ENCODE measurements at places on chromosomes 5 and 9. TPM values are rescaled to one million over a fixed set of nuclear protein-coding genes. Genes with fewer than 3 reads are reported as not detected.

The RAI14 gene
- total RNA-seq, result 7.9 TPM

The OTULINL gene
- 27.3 TPM for total RNA-seq

DNA sequence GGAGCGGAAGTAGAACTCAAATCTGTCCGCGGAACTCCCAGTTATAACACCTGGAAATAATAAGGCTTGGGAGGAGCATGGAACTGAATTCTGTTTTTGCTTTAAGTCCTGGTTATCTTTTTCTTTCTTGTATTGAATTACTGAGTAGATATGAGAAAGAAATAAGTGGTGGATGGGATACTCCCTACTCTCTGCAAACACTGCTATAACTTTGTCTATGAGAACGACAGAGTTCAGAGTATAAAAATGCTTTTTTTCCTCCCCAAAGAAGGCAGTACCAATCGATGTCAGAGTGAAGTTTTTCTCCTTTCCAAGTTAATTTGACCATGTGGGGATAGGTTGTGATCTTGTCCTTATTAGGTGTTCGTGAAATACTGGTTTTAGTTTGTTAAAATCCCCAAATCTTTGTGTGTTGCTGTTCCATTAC, 1.2 kb downstream of the RIC1 start:
- H3K27ac ChIP-seq, result peak overlapping the region; percentile 96
- H3K36me3 ChIP-seq, result peaks cover 24% of the 10 kb centered on the region
- DNase-seq, result no peak
- peaks cover 51% of the 10 kb centered on the region for H3K4me1 ChIP-seq
- H3K27me3 ChIP-seq, result no peaks in the 10 kb centered on the region

The CDH9 gene
- not detected for total RNA-seq

The ASTN2 gene
- 3.9 TPM for total RNA-seq

- H3K36me3 ChIP-seq, result no peaks in the 10 kb centered on the region
- no peak for DNase-seq
- H3K4me3 ChIP-seq, result no peak overlapping the region
- peaks cover 25% of the 10 kb centered on the region for H3K27me3 ChIP-seq
Observed at GRCh38 chr9:76595645-76596044, 136.7 kb downstream of the GCNT1 start.

The MYOT gene
- not detected for total RNA-seq

GRCh38 chr5:169258372-169259000, 42.5 kb downstream of the SLIT3 start:
- peaks cover 10% of the 10 kb centered on the region for H3K27me3 ChIP-seq
- no peak overlapping the region for H3K4me3 ChIP-seq
- DNase-seq, result no peak

GRCh38 chr9:2413160-2413805, 208.3 kb upstream of the VLDLR start:
- no peaks in the 10 kb centered on the region for H3K36me3 ChIP-seq
- DNase-seq, result no peak
- H3K27ac ChIP-seq, result no peak overlapping the region
- H3K4me3 ChIP-seq, result no peak overlapping the region
- H3K4me1 ChIP-seq, result no peaks in the 10 kb centered on the region

DNA sequence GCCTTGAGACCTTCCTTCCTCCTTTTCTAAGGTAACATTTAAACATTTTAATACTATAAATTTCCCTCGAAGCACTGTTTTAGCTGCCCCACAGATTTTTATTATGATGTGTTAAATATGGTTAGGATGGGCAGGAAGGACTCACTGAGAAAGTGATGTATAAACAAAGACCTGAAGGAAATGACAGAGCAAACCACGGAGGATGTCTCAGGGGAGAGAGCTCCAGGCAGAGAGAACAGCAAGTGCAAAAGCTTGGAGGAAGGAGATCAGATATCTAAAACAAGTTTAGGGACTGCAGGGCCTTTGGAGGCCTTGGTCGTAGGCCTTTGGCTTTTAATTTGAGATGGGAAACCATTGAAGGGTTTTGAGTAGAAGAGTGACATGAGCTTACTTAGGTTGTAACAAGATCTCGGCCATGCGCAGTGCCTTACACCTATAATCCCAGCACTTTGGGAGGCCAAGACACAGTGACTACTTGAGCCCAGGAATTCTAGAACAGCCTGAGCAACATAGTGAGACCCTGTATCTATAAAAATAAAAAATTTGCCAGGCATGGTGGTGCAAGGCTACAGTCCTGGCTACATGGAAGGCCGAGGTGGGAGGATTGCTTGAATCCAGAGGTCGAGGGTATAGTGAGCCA, 35.5 kb upstream of the LRRTM2 start:
- H3K27ac ChIP-seq, result no peak overlapping the region
- DNase-seq, result no peak
- H3K4me1 ChIP-seq, result no peaks in the 10 kb centered on the region

GRCh38 chr9:128070874-128071273, 2.8 kb downstream of the SLC25A25 start:
- H3K4me3 ChIP-seq, result peak overlapping the region; percentile 66
- H3K27me3 ChIP-seq, result no peaks in the 10 kb centered on the region
- no peak for DNase-seq
- peak overlapping the region; percentile 89 for H3K27ac ChIP-seq
- H3K36me3 ChIP-seq, result peaks cover 30% of the 10 kb centered on the region
- H3K4me1 ChIP-seq, result peaks cover 40% of the 10 kb centered on the region

GRCh38 chr5:59109383-59109782, 526.5 kb downstream of the RAB3C start:
- peaks cover 9% of the 10 kb centered on the region for H3K4me1 ChIP-seq
- no peaks in the 10 kb centered on the region for H3K36me3 ChIP-seq
- H3K27me3 ChIP-seq, result no peaks in the 10 kb centered on the region
- H3K27ac ChIP-seq, result no peak overlapping the region
- no peak overlapping the region for H3K4me3 ChIP-seq

DNA sequence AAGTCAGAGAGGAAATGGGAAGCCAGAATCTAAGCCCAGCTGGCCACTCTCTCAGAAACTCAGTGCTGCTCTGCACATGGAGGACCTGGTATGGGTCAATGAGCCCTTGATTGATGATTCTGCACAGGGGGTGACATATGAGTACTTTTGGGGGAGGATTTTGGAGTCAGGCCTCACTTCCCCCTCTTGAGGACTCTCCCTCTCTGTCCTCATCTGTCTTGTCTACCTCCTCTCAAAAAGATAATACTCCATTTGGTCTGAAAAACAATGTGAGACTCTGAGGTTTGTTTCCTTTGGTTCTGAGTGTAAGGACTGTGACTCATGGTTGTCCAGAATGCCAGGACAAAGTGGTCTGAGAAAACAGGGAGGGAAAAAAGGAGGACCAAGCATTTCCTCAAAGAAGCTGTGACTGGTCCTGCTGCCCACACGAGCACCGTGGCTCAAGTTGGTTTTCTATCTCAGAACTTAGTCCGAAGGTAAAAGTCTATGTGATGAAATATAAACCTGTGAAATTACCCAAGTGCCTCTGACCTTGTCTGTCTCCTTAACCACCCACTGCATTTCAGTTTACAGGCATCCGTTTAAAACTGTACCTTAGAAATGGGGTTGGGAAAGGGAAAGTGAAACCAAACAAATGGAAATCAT, 11.1 kb downstream of the TTC39B start:
- H3K4me1 ChIP-seq, result peaks cover 80% of the 10 kb centered on the region
- no peak for DNase-seq
- H3K27ac ChIP-seq, result peak overlapping the region; percentile 95

DNA sequence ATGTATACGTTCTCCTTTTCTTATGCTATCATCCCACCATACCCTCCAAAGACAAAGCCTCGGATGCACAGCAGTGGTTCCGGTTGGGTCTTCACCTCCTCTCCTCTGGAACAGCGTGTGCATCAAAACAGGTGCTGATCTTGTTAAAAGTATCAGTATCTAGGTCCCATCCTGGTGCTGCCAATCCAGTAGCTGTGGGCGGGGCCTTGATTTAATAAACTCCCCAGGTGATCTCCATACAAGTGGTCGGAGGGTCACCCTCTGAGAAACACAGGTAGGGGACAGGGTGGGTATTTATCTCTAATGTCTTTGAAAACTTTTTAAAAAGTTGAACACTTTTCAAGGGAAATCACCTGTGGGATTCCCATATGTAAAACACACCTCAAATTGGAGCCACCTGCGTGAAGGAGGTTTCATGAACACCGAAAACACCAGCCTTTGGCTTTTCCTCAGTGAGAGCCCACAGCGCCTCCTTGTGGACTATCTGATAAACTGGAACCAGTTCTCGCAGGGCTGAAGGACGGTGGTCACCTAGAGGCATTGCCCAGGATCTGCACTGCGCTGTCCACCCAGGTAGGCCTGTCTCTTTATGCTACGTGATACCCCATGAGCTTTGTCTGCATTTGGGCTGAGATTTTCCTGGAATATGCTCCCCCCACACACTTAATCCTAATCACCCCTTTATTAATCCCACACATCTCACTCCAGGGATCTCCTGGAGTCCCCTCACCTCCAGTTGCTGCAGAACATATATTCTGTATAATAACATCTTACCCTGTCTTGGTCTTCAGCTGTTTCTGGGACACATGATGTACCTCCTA, 80.5 kb upstream of the EPB41L4B start:
- peak; percentile 40 for DNase-seq
- H3K4me1 ChIP-seq, result peaks cover 10% of the 10 kb centered on the region
- H3K4me3 ChIP-seq, result no peak overlapping the region
- H3K27me3 ChIP-seq, result peaks cover 35% of the 10 kb centered on the region
- H3K36me3 ChIP-seq, result no peaks in the 10 kb centered on the region

The FOXD4L3 gene
- not detected for total RNA-seq

The C1QTNF2 gene
- total RNA-seq, result not detected

The GABRG2 gene
- not detected for total RNA-seq

GRCh38 chr9:89812556-89813181, 207.9 kb downstream of the GADD45G start:
- no peak overlapping the region for H3K27ac ChIP-seq
- H3K4me3 ChIP-seq, result no peak overlapping the region
- H3K36me3 ChIP-seq, result no peaks in the 10 kb centered on the region
- peaks cover 32% of the 10 kb centered on the region for H3K27me3 ChIP-seq
